ENCODE measurements at places on chromosomes 6 and 20.

DNA sequence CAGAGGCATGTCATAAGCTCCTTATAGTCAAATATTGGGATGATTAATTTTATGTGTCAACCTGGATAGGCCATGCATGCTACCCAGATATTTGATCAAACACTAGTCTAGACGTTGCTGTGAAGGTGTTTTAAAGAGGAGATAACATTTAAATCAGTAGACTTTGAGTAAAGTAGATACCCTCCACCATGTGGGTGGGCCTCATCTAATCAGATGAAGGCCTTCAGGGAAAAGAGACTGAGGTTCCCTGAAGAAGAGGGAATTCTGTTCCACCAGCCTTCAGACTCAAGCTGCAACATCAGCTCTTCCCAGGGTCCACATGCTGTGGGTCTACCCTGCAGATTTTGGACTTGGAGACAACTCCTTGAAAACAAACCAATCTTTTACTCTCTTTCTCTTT is 11.4 kb upstream of the NEDD9 start:
- DNase-seq = no peak

DNA sequence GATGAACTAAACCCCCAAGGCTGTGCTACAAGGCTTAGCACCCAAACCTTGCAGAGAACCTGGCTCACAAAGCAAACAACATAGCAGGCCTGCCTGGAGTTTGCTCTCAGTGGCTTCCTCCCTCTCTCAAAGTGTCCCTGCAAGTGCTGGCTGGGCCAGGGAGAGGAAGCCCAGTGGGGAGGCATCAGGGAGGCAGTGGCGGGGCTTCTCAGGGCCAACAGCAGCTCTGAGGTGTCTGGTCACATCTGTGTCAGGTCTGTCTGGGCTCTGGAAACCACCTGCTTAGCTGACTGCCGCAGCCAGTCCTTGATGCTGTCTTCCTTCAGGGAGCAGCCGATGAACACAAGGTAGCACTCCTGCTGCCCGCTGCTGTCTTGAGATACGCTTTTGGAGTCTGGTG is 16.7 kb upstream of the SLC4A11 start:
- DNase-seq = no peak

GRCh38 chr20:8693709-8694108 is 375.2 kb upstream of the PLCB4 start:
- no peak for DNase-seq

DNA sequence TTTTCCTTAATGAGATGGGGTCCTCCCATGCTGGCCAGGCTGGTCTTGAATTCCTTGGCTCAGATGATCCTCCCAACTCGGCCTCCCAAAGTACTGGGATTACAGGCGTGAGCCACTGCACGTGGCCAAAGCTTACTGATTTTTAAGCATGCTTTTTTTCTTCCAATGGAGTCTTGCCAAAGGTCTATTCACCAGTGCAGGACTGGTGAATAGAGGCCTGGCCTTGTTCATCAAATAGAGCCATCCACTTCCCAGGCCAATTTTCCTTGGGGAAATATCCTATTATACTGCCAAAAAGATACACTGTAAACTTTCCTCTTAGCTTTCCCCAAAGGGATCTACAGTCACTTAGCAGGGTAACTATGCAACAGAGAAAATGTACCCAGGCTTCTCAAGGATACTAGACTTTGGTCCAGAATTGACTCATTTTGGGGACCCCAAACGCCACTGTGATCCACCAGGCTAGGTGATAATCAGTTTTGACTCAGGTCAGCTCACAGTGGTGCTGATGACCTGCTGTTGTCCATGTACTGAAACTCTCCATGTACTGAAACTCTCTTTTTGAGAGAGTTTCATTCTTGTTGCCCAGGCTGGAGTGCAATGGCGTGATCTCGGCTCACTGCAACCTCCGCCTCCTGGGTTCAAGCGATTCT is 91.8 kb downstream of the REPS1 start:
- no peak for DNase-seq

DNA sequence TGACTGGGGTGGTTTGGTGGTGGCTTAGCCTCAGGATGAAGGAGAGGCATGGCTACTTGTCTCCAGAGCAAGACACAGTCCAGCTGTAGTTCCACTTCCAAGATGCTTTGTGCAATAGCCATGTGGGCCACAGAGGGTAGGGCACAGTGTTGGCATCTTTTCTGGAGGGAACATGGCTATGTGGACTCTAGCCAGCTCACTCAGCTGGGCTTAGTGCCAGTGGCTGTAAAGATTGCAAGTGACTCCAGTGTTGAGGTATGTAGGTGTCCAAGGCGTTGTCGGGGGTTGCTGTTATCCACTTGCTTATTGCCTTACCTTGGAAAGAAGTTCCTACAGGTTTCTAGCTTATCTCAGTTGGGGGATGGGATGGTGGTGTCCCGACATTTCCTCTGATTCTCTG is 233.4 kb downstream of the CD109 start:
- DNase-seq = no peak

- no peak for DNase-seq
Observed at GRCh38 chr6:43671011-43671800, 16.4 kb downstream of the MRPS18A start.

DNA sequence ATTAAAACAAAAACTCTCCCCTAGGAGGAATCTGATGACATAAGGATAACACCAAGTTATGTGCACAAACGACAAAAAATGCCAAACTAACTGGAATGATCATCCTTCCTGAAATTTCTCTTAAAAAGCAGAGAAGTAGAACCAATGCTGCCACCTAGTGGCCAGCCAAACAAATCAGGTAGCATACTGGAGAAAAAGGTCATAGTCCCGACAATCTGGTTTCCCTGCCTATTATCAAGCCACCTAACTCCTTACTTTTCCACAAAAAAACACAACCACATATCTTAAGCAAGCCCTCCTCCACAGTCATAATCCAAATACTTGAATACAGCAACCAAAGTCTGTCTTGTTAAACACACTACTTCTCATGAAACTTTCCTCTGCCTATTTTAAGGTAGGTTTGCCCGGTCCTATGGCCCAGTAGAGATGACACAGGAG is 5.3 kb downstream of the OARD1 start:
- peak; percentile 56 for DNase-seq

GRCh38 chr6:111480988-111481822 is 1.8 kb downstream of the REV3L start:
- no peak for DNase-seq

- no peak for DNase-seq
Observed at GRCh38 chr6:91653076-91653723, 1066.3 kb upstream of the MAP3K7 start.

DNA sequence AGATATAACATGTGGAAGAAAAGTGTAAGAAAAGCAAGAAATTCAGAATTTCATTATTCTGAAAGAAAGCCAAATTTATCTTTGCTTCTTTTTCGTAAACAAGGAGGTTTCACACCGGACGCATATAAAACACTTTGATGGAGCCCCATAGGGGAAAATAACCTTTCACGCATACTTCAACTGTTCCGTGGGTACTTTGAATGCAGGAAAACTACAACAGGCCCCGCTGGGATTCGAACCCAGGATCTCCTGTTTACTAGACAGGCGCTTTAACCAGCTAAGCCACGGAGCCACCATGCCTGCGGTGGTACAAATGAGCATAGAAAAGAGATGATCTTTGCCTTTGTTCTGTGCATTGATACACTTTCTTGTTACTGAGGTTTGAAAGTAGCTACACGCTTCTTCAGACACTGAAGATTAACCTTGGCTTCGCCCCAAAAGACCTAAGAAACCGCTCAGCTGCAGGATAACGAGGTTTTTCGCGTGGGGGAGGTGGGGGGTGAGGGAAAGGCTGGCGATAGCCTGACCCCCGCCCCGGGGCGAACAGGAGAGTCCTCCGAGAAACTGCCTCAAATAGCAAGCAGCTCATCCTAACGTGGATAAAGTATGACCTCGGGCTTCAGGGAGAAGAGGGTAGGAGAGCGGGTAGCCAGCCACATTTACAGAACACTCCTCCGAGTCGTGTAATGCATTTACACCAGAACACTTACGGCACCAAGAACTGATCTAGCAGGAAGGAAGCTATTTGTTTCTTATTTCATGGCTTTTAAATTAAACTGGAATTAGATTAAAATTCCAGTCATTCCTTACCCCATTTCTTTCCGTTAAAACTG is 5.3 kb upstream of the HMGN4 start:
- DNase-seq = peak; percentile 94

GRCh38 chr6:149560736-149561135 is 5.4 kb upstream of the GINM1 start:
- no peak for DNase-seq

GRCh38 chr20:45361793-45362192 is 1.2 kb upstream of the SYS1 start:
- no peak for DNase-seq

DNA sequence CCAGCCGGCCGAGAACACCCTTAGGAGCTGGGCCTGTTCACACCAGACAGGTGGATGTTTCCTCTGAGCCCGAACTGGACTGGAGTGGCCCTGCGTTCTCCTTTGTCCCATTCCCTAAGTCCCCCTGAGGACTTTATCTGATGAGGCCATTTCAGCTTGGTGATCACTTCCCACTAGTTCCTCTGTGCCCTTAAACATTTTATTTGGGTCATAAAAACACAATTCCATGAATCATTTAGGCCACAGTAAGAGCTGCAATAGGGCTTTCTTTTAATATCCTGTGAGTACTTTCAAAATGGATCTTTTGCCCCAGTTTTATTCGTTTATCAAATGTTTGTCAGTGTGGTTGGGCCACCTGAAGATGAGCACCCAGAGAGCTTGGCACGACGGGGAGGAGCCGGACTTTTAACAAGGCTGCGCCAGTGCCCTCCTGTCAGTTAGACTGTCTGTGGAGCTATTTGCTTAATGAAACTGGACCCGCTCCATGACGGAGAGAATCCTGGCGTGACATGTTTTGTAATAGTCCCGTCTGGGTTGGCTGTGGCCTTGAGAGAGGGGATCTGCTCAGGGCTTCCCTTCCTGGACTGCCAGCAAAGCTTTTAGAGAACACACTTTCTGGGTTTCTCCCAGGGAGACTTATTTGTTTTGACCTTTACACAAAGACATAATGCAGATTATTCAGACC is 53.5 kb downstream of the ZDHHC14 start:
- no peak for DNase-seq

DNA sequence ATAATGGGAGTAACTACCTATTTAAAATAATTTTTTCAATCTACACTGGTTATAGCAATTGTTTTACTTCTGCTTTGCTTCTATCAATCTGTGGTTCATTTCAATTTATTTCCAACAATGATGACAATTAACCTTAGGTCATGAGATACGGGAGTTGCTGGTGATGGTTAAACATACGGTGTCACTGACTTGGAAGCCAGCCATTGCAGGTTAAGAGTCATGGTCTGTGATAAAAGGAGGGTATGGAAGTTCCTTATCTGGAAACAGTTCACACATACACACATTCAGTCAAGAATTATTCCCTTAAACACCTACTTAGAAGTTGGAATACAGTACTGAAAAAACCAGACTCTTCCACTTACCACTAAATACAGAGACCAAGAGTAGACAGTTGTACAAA is 180.0 kb downstream of the KIF16B start:
- no peak for DNase-seq

DNA sequence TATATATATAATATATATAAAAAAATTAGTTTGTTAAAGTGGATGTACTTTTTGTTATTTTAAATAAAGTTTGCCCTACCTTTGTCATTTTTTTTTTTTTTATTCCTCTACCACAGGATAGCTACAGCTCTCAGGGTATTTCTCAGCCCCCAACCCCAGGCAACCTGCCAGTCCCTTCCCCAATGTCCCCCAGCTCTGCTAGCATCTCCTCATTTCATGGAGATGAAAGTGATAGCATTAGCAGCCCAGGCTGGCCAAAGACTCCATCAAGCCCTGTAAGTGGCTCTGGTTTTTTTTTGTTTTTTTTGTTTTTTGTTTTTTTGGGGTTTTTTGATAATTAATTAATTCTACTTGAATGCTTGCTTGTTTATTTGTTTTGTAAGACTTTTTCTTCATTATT is 148.6 kb downstream of the TMEM242 start:
- DNase-seq = no peak

DNA sequence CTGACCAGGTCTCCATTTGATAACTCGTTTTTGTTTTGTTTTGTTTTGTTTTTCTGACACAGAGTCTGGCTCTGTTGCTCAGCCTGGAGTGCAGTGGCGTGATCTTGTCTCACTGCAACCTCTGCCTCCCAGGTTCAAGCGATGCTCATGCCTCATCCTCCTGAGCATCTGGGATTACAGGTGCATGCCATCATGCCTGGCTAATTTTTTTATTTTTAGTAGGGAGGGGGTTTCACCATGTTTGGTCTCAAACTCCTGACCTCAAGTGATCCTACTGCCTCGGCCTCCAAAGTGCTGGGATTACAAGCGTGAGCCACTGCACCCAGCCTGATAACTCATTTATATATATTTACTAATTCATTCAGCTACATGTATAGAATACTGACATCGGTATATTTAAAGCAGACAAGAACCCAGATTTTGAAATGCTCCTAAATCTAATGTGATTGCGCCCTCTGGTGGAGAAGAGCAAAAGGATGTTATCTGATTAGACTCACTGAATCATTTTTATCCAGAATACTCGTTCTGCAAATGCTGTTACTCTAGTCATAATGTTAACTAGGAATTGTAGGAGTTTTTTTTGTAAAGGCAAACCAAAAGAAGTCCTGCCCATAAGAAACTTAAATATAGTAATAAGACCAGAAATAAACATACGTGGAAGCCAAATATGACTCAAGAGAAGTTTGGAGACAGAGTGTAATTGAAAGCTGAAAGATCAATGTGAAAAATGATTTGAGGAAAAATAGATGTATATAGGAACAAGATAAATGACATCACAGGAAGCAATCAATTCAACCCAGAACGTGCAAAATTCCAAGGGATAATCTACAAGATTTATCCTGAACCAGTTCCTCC is 5.3 kb upstream of the COL12A1 start:
- DNase-seq = peak; percentile 56

GRCh38 chr20:17634661-17635331 is 47.2 kb downstream of the RRBP1 start:
- peak; percentile 7 for DNase-seq

- no peak for DNase-seq
Observed at GRCh38 chr6:42250274-42250931, 32.7 kb upstream of the MRPS10 start.

GRCh38 chr6:18387061-18387721 is at the start of gene RNF144B:
Gene RNF144B (plus strand): TSS chr6:18387350. CDS start chr6:18399535, 12,185 bp downstream.
- DNase-seq = peak; percentile 55

DNA sequence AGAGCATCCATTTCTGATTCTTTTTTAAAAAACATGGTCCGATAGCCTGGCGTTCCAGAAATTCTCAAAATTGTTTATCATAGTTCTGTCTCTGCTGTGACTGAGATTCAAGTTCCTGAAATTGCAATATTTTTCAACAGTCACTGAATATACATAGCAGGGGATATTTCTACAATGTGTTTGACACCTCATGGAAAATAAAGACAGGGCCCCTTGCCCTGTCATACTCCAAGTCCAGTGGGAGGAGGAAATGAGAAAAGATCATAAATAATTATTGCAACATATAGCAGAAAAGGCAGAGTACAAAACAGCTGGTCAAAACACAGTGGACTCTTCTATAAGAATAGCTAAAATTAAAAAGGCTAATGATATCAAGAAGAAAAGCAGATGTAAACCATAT is 234.8 kb upstream of the SPTLC3 start:
- DNase-seq = no peak

GRCh38 chr6:26215585-26216358 is 128.5 kb downstream of the HFE start:
- peak; percentile 50 for DNase-seq

GRCh38 chr6:135202836-135203235 is 21.7 kb downstream of the MYB start:
- DNase-seq = no peak
